ENCODE measurements at places on chromosomes 12 and 14.

DNA sequence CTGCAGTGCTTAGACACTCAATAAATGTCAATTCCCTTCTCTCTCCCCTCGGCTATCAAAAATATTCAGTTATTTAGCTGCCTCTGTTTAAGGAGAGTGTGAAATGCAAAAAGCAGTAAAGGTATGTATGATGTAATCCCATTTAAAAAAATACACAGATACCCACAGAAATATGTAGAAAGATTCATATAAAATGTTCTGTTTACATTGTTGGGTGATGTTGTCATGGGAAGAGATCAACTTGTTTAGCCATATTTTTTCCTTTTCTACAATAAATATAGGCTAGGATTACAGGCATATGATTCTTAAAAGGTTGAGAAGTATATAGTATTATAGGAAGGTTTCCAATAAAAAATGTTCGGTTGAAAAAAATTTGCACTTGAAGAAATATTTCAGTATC is 7.8 kb downstream of the PPP2R3C start:
- DNase-seq = no peak

GRCh38 chr14:95683793-95684192 is 2.4 kb upstream of the TCL1B start:
- DNase-seq = no peak

DNA sequence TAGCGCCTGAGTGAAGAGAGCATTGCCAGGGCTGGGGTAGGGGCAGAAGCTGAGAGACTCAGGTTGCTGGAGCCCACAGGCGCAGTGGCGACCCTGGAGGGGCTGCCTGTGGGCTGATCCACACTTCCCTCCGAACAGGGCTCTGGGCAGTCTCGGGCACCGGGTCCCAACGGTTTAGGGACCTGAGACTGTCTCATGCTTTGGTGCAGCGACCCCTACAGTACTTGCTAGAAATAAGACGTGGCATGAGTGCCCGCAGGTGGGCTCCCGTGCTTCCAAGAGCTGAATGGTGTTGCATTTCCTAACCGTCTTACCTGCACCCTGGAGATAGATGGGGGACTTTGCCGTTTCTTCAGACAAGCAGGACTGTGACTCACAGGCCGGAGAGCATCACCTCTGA is 57.4 kb downstream of the AACS start:
- no peak for DNase-seq

GRCh38 chr12:51864833-51865670 is 16.5 kb upstream of the FIGNL2 start:
- no peak for DNase-seq

DNA sequence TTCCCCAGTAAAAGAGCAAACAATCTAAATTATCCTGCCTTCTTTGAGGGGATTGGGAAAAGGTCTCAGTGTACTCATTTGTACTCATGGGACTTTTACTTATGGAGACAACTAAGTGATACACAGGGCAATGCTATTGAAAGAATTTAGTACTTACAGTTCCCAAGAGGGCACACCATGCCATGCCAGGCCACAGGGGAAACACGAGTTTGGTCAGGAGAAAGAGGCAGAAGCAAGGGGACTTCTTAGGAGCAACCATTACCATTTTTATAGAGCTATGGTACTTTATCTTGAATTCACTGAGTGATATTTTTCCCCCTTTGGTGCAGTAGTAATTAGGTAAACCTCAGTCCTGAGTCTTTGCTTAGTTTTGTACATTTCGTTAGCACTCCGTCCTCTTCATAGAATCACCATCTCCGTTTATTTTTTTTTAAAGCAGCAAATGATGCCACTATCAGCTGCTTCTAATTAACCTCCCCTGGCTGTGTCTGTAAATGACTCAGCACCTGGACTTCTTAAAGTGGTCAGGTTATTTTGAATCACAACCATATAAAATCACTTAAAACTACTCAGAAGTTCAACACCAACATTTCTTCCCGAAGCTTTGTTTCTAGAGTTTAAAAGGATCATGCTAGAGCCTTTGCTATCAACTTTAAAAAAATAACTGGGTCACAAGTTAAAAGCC is 5.9 kb upstream of the WASHC3 start:
- no peak for DNase-seq

- DNase-seq = no peak
Measured at GRCh38 chr14:90562652-90563051, 165.8 kb downstream of the CALM1 start.

GRCh38 chr14:100449225-100449987 is 126.3 kb downstream of the SLC25A47 start:
- DNase-seq = no peak

DNA sequence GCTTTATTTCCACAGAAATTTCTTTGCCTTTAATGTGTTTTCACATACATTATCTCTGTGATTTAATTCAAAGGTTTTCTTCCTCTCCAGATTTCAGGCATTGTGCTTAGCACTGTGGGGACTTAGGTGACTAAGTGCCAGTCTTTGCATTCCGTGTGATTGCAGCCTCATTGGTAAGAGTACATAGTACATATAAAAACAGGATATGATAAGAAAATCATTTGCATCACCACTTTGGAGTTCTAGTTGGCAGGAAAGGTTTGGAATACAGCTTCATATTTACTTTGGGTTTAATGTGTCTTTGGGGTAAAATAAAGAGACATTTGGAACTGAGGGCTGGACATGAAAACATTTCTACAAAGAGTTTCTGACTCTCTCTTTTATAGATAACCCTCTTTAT is 37.8 kb upstream of the C12orf75 start:
- DNase-seq = no peak

GRCh38 chr12:120983759-120984158 is 5.4 kb downstream of the HNF1A start:
- no peak for DNase-seq

DNA sequence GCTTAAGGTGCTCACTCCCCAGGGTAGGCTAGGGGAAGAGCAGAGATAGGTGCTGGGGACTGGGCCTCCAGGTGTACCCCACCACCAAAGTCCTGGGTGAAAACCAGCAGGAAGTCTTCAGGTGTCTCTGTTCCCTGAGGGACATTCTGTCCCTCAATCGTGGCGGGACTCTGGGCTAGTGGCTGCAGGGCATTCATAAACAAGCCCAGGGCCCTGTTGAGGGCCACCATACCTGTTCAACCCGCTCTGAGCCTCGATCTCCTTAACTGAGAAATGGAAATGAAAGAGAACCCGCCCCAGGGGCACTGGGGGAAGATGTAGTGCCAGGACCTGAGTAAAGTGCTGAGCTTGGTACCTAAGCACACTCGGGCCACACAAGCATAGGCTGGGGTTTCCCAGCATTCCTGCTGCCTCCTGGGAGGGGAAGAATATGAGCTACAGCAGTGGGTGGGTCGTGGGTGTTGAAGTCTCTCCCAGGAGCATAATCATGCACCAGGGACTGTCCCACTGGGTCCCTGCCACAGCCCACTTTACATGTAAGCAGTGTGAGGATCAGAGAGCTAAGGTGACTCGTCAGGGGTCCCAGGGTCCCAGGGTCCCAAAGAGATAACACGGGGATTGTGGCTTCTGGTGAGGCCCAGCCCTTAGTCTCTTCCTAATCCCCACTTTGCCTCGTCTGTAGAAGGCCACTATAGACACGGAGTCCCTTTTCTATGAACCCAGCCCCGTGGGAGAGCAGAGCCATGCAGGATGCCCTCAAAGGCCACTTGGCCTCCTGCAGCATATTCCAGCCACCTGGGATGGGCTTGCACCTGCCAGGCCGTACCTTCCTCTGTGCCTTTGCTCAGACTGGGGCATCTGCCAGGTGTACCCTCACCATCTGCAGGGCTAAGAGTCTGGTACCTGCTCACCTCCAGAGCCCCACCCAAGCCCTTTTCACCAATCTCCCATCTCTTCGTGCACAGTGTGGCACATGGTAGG is 14.4 kb downstream of the FAM222A start:
- no peak for DNase-seq
